ENCODE measurements at places on chromosomes 16 and 17.
A peak's percentile ranks its signal among the peaks of the same experiment; 100 is the strongest.

- peak; percentile 30 for DNase-seq
Measured at GRCh38 chr17:60421273-60422161, 772 bp upstream of the CHCT1 start.

DNA sequence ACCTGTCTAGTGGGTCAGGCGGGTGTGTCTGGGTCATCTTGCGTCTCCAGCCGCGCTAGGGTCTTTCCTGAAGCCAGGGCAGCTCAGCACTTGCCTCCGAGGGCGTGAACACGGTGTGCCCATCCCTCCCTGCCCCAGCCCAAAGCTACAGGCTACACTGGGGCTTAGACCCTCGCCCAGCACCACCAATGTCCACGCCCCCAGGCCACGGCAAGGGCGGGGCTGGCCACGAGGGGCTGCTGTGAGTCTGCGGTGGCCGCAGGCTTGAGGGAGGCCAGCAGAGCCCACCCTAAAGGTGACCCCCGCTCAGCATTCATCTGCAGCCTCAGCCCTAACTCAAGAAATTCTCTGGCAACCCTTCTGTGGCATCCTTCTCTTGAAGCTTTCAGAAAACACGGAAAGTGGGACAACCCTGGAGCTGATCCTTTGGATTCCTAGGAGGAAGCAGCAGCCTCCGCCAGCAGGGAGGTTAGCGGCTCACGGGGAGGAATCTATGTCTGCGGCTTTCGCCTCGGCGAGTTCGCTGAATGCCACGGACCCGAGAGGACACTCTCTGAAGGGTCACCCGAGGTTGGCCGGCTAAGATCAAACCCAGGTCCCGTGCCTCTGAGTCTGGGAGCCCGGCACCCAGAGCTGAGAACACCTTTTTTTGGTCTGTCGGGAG lies 41.7 kb downstream of the TIMM22 start:
- no peak for DNase-seq

DNA sequence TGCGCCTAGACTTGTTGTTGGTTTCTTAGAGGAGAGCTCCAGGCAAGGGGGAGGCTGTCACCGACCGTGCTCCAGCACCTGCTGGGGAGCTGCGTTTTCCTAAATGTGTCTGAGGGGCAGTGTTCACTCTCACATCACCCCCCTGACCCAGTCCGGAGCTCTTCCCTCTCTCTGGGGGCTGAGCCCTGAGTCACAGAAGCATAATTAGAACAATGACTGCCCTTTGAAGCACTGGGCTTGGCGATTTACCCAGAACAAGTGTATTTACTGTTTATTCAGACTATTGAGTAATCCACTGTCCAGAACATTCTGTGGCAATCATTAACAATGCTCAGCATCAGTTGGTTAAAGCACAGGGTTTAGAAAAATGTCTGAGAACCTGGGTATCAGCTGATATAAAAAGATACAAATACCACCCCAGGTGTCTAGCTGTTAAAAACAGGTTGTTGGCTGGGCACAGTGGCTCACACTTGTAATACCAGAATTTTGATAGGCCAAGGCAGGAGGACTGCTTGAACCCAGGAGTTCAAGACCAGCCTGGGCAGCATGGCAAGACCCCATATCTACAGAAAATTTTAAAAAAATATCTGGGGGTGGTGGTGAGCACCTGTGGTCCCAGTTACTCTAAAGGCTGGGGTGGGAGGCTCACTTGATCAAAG lies 8.1 kb downstream of the CES4A start:
- DNase-seq, result no peak

DNA sequence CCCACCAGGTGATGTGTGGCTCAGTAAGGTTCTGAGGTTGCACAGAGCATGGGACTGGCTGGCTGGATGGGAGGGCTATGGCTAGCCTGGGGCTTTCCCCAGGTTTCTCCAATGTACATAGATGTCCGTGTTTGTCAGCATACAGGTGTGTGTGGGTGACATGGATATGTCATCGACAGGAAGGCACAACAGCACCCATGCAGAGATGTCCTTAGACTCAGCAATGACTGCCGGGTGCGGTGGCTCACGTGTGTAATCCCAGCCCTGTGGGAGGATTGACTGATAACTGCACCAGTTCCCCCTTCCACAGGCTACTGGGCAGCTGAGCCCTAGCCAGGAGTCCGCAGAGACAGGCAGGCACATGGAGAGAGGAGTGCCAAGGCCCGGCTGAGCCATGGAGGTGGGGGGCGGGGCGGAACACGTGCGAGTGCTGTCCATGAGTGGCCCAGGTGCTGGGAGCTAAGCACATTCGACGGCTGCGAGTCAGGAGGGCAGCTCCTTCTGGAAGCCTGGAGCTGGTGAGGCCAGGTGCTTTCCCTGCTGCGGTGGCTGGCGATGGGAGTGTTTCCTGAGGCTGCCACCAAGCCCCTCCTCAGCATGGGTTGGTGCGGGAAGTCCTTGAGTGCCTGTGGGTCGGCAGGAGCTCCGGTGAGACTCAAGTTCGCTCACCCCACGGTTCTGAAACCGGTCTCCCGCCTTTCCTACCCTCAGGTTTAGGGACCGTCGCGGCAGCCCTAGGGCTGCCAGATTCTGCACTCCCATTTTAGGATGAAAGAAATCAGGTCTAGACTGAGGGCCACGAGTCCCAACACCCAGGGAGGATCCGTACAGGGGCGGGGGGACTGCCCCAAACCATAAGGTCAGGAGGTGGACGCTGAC lies 858 bp upstream of the ASPSCR1 start:
- DNase-seq, result peak; percentile 64

- DNase-seq, result no peak
Measured at GRCh38 chr16:25140459-25140858, 28.9 kb downstream of the LCMT1 start.

DNA sequence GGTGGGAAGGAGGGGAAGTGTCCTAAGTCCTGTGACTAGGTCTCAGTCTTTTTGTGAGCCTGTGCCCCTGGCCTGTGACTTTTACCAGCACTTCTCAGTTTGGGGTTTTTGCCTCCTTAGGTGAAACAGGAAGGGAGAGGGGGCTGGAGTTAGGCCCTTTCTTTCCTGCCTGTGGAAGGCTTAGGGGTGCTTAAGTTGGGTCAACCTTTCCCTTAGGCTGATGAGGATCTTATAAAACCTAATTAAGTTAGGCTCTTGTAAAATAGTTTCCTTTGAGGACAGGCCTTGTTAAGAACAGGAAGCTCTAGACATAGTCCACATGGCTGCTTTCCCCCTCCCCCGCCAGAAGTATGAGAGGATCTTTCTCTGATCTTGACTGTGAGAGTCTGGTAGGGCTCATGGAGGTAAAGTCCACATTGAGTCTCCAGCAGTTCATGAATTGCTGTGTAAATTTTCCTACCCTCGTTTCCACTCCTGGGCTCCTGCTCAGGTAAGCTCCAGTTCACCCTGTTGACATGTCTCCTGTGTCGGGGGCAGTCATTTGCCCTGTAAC lies 17.0 kb upstream of the DNASE1 start:
- DNase-seq, result peak; percentile 49

DNA sequence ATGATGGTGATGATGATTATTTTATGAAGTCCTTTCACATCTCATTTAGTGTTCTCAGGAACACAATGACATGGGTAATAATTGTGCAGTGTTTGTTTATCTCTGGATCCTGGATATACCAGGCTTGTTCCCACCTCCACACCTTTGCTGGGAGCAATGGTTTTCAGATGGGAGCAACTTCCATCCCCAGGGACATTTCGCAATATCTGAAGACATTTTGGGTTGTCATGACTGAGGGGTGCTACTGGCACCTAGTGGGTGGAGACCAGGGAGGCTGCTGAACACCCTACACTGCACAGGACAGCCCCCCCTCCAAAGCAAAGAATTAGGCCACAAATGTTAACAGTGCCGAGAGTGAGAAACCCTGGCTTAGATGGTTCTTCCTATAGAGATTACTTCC lies 13.5 kb upstream of the SALL1 start:
- DNase-seq, result no peak

DNA sequence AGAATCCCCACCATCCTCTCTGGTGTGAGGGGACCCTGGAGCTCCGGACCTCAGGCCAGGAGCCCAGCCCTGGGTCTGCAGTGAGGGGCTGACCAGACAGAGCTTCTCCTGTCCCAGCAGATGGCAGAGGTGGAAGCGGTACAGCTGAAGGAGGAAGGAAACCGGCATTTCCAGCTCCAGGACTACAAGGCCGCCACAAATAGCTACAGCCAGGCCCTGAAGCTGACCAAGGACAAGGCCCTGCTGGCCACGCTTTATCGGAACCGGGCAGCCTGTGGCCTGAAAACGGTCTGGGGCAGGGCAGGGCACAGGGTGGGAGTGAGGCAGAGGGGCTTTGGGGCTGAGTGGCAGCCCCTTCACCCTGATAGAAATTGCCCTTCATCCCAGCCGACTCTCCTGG lies 527 bp downstream of the UNC45B start:
- DNase-seq, result no peak

DNA sequence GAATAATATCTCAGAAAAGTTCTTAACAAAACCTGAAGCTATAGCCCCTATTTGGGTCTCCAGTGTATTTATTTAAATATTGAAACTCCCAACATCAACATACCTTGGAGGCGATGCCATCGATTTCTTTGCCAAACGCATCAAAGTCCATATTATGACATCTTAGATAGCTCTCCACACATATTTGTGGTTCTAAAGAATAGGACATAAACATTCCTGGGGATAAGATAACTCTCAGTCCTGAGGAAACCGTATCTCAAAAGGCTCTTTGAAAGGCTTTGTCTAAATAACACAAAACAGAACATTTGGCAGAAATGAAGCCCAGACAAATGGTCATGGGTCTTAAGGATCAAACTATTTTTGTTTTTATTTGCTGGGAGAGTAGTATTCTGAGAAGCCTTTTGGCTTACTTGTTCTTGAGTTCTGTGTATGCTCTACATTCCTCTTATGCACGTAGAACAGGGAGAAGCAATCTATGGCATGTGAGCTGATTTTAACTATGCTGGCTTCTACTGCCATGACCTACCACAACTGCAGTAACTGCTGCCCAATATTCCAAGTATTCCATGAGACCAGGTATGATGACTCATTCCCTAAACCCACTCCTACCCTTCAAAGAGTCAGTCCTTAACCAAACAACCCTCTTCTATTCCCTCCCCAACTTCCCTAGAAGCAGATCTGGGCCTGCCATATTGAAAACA lies 279.0 kb upstream of the ZFHX3 start:
- DNase-seq, result no peak

DNA sequence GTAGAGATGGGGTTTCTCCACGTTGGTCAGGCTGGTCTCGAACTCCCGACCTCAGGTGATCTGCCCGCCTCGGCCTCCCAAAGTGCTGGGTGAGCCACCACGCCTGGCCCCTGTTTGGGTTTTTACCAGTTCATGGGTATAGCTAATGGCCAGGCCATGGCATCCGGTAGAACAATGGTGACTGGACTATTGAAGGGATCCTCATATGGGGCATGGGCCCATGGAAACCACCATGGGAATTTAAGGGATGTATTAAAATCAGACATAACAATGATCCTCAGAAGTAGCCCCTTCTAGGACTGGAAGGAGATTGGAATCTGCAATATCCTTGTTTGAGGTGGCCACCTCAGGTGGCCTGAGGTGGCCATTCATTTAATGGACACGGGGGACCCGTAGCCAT lies 17.5 kb upstream of the GUCY2D start:
- DNase-seq, result no peak

GRCh38 chr17:81992306-81993102 lies 15.1 kb downstream of the ASPSCR1 start:
- DNase-seq, result no peak

GRCh38 chr17:2631211-2631610 lies 37.8 kb downstream of the PAFAH1B1 start:
- DNase-seq, result no peak

GRCh38 chr17:77332034-77332971 lies 191.5 kb downstream of the SEC14L1 start:
- DNase-seq, result peak; percentile 78

DNA sequence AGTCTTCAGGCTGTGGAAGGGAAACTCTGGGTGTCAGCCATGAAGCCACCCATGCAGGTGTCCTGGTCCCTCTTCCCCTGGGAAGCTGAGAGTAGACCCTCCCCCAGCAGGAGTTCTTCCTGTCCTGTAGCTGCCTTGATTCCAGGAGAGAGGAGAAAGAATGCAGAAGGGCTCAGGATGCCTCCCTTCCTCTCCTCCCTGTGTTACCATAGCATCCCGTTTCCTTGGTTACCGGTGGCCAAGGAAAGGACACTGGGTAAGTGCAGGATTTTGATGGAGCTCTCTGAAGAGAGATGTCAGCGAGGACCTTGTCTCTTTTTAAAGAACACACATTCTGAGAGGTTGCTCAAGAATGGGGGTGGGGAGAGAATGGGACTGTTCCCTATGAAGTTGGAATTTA lies 304.1 kb upstream of the N4BP1 start:
- DNase-seq, result no peak

DNA sequence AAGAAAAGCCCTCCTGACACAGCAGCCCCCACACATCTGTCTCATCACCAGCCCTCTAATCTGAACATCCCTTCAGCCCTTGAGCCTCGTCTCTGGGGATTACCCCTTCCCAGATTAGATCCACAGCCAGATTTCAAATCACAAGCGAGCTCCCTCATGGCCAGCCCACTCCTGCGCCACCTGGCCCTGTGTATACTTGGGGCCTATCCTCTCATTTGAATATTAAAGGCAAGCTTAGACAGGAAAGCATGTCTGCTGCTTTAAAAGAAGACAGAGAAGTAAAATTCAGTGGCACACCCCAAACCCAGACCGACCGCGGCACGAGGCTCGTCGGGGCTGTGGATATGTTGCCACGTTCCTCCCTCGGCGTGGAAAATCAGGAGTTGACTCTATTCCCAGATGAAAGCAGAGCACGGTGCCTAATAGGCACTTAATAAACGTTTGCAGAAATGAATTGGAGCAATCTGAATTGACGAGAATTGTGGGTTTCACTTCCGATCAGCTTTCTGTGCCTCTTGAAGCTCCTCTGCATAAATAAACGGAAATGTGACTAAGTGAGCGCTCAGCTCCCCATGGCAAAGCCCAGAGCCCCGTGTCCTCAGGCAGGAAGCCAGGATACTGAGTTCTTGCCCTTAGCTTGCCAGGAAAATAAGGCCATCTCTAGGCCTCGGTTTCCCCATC lies 108.0 kb downstream of the CCDC182 start:
- no peak for DNase-seq

- DNase-seq, result no peak
Measured at GRCh38 chr16:4245077-4245791, 3.4 kb upstream of the SRL start.

- DNase-seq, result no peak
Measured at GRCh38 chr16:89921131-89921701, 1.9 kb upstream of the TUBB3 start.

- no peak for DNase-seq
Measured at GRCh38 chr17:80227156-80227555, 6.9 kb downstream of the SLC26A11 start.

- no peak for DNase-seq
Measured at GRCh38 chr16:5228369-5228768, 130.8 kb upstream of the EEF2KMT start.

Measured in stimulated activated naive CD4-positive, alpha-beta T cell (primary cell).